CD4-positive, alpha-beta T cell (primary cell): ENCODE measurements at places on chromosomes 6 and 20. TPM values are rescaled to one million over a fixed set of nuclear protein-coding genes. Genes with fewer than 3 reads are reported as not detected.

Gene C20orf204
- 6.1 TPM for total RNA-seq

Gene C20orf144
- 0.19 TPM for total RNA-seq

Gene BPIFB2
- total RNA-seq = not detected

Gene AGPAT1
- 13.2 TPM for total RNA-seq

Gene OR12D3
- not detected for total RNA-seq

- DNase-seq = no peak
These were observed at the start of gene CD24 for GRCh38 chr6:106974336-106974998. TSS of gene CD24 (minus strand) at chr6:106974729. CDS start at chr6:106974646, 83 bp downstream.

DNA sequence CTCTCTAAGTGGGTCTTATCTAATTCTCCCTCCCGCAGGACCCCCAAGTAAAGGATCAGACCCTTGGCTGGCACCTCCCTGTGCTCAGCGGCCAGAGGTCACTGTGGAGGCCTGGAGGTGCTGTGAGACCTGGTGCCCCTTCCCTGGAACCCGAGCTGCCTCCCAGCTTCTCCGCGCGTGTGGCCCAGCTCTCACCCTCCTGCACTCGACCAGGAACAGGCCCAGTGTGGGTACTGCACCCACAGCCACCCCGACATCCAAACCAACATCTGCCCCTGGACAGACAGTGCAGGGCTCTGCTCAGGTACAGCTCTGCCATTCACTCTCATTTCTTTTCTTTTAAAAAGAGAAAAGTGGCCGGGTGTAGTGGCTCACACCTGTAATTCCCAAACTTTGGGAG is 42.4 kb downstream of the TMEM242 start:
- no peak for DNase-seq

DNA sequence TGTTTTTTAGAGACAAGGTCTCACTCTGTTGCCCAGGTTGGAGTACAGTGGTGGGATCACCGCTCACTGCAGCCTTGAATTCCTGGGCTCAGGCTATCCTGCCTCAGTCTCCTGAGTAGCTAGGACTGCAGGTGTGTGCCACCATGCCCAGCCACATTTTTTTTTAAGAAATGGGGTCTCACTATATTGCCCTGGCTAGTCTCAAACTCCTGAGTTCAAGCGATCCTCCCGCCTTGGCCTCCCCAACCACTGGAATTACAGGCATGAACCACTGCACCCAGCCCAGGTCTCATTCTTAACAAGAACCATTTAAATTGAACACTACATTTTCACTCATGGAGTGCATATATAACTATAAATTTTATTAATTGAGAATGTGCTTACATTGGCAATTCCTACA is 20.5 kb downstream of the RPF2 start:
- no peak for DNase-seq

GRCh38 chr6:7373739-7374138 is 15.8 kb downstream of the CAGE1 start:
- no peak for DNase-seq

DNA sequence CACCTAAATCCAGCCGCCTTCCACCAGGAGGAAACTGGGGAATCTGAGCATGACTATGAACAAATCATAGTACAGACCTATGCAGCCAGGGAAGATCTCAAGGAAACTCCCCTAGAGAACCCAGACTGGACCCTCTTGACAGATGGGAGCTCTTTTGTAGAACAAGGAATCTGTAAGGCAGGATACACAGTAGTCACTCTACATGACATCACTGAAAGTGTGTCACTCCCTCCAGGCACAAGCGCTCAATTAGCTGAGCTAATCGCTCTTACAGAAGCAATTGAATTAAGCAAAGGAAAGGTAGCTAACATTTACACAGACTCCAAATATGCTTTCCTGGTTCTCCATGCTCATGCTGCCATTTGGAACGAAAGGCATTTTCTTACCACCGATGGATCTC is 36.8 kb downstream of the PLN start:
- DNase-seq = no peak

DNA sequence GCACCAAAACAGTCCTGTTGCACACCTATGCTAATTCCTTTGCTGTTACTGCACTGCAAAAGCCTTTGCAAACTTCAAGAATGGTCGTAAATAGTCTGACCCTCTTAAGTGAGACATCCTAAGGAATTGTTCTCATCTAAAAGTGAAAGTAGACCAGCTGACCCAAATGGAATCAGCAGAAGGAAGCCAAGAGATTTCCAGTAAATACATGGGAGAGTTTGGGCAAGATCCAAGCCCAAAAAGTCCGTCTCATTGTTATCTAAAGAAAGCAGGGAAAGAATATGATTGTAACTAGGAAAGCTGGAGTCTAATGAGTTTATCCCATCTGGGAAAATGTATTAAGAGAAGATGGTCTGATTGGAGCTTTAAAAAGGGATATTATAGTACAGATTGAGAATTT is 43.0 kb upstream of the HIVEP1 start:
- DNase-seq = no peak

DNA sequence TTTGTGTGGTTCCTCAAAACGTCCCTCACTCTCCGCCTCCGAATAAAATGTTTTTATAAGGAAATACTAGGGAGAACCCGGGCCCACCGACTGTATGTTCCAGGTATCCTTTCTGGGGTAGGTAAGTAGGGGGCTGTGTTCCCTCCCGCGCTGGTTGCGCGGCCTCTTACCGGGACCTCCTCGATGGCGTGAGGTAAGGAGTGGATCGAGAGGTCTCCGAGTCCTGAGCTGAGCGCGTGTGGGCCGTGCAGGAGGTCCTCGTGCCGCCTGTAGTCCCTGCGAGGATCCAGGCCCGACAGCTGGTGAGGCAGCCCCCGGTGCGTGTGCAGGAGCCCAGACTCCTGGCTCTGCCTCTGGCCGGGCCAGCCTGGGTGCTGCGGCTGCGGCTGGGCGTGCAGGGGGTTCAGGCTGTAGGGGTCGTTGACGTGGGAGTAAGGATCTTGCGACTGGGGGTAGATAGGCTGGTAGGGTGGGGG is 5.1 kb downstream of the TFAP2A start:
- DNase-seq = no peak

DNA sequence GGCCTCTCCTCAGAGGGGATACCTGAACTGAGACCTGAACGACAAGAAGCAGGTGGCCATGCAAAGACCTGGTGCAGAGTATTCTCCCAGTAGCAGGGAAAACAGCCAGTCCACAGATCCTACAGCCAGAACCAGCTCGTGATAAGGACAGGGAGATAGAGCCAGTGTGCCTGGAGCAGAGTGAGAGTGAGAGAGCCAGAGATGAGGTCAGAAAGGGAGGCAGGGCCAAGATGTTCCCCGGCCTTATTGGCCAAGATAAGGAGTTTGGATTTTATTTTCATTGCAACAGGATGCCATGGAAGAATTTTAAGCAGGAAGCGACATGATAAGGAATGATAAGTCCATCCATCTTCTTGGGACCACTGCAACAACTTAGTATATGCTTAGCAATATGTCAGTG is 111.8 kb downstream of the UBE3D start:
- DNase-seq = no peak

DNA sequence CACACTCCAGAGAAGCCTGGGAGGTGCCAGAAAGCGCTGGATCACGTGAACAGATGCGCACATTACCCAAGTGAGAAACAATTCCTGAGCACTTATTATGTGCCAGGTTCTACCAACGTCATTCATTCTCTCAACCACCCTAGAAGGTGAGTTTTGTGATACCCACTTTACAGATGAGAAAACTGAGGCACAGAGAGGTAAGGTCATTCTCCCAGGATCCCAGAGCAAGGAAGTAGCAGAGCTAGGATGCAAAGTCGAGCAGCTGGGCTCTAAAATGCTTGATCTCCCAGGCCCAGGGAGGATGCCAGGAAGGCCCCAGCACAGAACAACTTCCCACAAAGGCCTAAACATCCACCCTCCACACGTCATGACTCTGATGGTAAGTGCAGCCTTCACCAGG is 85.6 kb downstream of the PREX1 start:
- no peak for DNase-seq

GRCh38 chr20:48933017-48933766 is 11.7 kb downstream of the ARFGEF2 start:
- no peak for DNase-seq

DNA sequence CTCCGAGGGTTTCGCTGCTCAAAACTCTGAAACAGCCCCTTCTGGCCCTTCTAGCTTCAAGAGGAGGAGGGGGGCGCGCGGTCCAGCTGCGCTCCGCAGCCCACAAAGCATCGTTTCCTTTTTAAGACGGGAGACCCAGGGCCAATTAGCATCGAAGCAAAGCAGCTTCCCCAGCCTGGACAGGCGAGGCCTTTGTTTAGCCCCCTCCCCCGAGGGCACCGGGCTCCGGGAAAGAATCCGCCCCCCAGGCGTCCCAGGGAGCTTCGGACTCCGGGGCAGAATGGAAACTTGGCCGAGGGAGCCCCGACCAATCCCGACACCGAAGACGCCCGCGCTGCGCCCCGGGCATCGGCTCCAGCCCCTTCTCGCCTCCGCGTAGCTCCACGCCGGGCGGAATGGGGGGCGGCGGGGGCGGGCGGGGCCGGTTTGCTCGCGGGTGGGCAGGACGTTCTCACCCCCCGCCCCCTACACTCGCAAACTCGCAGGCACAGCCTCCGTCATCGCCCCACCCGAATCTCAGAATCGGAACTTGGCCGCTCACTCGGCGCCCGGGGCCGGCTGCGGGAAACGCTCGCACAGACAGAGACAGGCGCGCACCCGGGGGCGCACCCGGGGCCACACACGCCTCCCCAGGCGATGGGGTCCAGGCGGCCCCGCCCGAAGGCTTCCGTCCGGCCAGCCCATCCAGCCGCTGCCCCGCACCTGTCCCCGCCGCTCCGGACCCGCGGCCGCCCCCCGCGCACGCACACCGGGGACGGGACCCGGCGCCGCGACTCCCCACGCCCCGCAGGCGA is 628 bp downstream of the NKAIN4 start:
- no peak for DNase-seq

DNA sequence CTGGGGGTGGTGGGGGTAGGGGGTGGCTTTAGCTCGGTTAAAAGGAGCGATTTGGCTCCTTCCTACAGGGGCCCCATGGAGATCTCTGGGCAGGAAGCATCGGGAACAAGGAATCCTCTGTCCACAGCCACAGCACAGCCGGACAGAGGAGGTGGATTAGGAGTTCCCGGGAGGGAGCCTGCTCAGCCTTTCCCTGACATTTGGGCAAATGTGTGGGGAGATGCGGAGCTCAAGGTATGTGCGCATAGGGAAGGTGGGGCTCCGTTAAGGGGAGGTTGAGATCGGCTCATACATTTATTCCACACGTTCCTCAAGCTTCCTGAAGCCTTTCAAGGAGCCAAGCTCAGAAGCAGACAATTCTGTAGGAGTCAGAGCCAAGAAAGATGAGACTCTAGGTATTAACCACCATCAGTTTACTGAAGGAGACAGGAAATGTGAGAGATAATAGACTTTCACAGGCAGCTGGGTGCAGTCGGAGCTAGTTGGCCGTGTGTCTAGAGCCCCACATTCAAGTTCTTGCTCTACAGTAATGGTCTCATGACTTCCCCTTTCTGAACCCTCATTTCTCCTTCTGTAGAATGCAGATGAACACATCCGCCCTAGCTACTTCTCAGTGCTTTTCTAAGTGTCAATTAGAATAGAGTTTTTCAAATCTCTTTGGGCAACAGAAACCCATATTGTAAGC is 40.8 kb upstream of the EPB41L1 start:
- no peak for DNase-seq

- peak; percentile 21 for DNase-seq
These were observed 632 bp downstream of the PCMT1 start for GRCh38 chr6:149750136-149750609.

GRCh38 chr6:40498148-40498547 is 89.0 kb downstream of the LRFN2 start:
- DNase-seq = no peak

DNA sequence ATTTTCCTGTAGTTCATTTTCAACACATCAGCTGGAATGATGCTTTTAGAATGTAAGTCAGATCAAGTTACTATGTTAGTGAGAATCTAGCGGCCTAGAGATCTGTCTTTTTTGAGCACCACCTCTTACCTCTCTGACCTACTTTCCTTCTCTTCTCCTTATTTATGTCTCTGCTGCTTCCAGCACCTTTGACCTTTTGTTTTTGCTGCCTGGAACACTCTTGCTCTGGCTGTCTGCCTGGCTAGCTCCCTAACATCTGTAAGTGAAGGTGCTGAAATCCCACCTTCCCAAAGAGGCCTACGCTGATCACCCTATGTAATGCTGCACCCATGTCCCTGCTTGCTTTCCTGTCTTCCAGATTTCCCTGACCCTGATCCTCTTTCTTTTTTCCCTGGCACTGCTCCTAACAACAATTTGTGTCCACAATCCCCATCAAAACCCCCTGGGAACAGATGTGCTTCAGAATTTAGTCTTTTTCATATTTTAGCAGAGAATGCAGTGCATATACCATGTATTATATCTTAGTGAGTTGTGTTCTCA is 87.8 kb downstream of the RFPL4B start:
- no peak for DNase-seq

GRCh38 chr20:34604980-34605788 is 46.7 kb downstream of the MAP1LC3A start:
- DNase-seq = no peak

- no peak for DNase-seq
These were observed 61.9 kb upstream of the NRSN1 start for GRCh38 chr6:24064106-24064505.

GRCh38 chr6:7505189-7505699 is 36.2 kb upstream of the DSP start:
- no peak for DNase-seq

GRCh38 chr6:170454512-170455285 is 98.4 kb downstream of the PSMB1 start:
- no peak for DNase-seq

GRCh38 chr6:83824388-83824801 is 28.8 kb upstream of the RIPPLY2 start:
- no peak for DNase-seq

GRCh38 chr20:37984018-37984785 is 49.1 kb downstream of the TTI1 start:
- no peak for DNase-seq
